SK-N-DZ (cell line): ENCODE measurements at places on chromosomes 2 and 18.

DNA sequence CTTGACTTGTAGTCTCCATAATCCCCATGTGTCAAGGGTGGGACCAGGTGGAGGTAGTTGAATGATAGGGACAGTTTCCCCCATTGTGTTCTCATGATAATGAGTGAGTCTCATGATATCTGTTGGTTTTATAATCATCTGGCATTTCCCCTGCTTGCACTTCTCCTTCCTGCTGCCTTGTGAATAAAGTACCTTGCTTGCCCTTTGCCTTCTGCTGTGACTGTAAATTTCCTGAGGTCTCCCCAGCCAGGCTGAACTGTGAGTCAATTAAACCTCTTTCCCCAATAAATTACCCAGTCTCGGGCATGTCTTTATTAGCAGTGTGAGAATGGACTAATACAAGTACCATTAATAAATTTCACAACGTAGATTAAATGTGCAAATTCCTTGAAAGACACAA, 102.3 kb upstream of the EPB41L5 start:
- no peak for DNase-seq

- no peak for DNase-seq
These were observed 46.3 kb upstream of the RTN4 start for GRCh38 chr2:55096586-55096985.

DNA sequence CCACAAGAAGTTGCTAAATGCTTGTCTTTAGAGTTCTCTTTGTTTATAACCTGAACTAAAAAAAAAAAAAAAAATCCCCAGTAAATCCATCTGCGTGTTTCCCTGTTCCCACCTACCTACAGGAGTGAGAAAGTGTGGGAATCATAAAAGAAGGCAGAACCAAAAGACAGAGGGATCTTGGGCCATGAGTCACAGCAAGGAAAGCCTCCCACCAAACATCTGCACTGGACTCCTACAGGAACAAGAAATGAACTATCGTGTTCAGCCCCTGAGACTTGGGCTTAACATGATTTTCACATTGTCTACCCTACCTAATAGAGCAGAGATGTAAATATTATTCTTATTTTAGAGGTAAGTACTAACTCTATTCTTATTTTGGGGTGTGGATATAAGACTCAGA, 1761.2 kb upstream of the CELF4 start:
- DNase-seq = no peak

- no peak for DNase-seq
These were observed 123.7 kb upstream of the KLF7 start for GRCh38 chr2:207289295-207290018.

GRCh38 chr2:180110469-180110868, 103.4 kb upstream of the CWC22 start:
- no peak for DNase-seq

DNA sequence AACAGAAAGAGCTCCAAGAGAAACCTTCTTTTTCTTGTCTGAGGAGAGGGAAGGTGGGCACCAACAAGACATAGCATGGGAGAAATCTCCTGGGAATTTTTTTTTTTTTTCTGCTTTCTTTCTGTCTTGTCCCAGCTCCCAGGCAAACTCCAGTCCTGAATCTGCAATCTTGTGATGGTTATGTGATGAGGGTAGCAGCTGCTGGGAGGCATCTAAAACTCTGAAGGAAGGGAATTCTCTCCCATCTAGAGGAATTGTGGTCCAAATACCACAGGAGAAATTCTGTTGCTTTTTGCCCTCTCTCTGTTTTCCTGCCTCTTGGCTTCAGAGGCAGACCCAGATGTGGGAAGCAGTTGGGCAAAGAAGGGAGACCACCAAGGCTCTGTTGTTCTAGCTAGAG, 16.7 kb downstream of the SCRN3 start:
- DNase-seq = no peak

DNA sequence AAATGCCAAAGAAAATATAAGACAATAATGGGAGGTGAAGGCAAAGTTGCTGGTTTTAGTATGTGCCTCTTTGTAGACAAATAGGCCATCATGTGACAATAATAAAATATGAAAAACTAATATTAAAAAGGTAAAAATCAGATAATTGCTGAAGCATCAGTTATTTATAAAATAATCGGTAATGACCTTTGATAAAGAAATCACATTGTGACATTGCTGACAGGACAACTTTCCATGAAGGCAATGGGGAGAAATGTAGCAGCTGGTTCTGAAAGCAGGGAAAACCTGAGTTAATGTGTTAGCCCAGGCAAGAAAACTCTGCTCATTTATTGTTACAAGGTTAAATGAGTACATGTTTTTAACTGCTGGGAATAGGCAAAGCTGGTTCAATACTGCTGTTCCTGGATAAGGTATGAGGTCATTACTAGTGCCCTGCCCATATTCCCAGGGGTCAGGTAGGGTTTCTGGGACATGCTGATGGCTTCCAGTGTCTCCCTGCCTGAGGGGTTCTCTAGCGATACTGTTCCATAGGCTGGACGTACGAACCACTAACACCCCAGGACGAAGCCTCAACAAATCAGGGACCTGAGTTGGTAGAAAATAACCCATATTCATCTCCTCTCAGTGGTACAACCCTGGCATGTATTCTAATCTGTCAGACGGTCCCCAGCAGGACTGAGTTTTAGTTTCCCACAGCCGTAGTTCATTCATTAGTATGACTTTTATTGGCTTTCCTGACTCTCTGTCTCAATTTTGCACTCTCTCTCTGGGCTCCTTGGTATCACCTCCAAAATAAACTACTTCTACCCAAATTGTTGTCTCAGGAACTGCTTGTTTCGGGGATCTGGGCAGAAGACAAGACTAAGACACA, 355.9 kb downstream of the TXNL1 start:
- no peak for DNase-seq

DNA sequence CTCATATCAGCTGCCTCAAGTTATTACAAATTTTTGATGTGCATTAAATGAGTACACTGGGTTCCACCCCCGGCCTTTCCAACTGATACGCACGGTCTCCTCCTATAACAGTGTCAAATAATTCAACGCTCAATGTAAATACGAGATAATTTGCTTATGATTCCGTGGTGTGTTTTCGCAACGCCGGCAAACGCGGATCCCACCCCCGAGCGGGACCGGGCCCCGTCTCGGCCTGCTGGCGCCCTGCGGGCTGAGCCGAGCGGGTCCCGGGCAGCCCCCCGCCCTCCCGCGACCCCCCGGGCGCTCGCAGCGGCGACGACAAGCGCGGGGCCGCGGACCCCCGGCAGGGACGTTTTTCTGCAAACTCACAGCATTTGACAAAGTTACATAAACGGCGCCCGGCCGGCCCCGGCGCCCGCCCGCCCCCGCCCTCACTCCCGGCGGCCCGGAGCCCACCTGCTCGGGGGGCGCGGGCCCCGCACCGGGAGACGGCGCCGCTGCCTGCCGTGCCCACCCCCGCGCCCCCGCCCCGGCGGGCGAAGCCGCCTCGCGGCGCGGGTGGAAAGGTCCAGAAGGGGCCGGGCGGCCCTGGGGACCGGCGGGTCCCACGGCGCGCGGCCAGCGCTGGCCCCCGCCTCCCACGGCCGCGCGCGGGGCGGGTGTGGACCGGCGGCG, 762 bp downstream of the HDAC4 start:
- no peak for DNase-seq

DNA sequence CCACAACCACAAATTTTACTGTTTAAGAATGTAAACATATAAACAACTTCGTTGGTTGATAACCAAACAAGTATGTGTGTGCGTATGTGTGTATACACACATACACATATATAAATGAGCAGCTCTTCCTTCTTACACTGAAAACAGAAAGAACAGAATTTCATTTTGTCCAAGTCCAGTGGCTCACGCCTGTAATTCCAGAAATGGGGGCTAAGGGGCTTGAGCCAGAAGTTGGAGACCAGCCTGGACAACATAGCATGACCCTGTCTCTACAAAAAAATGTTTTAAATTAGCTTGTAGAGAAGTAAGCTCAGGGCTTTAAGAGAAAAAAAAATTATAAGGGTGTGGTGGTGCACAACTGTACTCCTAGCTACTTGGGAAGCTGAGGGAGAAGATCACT, 12.3 kb downstream of the NCKAP1 start:
- DNase-seq = no peak

DNA sequence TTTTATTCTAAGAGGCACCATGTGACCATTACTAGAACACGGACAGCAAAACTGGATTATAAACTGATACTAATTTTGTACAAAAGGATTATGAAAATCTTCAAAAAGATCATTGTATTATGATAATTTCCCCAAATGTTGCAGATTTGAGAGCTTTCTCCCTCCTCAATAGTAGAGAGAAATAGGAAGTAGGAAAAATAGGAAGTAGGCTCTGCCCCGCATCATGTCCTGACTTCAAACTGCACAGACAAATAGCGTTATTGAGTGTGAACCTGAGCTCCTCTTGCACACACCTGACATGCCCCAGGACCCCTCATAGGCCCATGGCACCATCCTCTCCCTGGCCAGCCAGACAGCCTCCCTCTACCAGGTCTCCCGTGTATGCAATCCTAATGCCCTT, 25.4 kb downstream of the CHRNA1 start:
- no peak for DNase-seq

DNA sequence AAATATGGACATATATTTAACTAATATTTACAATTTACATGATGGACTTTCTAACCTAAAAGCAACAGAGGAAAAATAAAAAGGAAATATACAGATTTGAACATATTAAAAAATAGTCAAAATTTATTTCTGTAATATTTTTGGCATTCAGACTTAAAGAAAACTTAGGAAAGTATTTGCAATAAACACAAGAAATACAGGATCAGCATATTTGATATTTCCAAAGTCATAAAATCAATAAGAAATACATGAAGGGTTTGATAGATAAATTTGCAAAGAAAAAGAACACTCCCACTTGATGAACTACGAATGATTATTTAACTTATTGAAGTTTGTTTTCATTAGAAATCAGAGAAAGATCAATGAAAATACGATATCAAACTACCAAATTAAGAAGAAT, 48.6 kb upstream of the CD302 start:
- DNase-seq = no peak

DNA sequence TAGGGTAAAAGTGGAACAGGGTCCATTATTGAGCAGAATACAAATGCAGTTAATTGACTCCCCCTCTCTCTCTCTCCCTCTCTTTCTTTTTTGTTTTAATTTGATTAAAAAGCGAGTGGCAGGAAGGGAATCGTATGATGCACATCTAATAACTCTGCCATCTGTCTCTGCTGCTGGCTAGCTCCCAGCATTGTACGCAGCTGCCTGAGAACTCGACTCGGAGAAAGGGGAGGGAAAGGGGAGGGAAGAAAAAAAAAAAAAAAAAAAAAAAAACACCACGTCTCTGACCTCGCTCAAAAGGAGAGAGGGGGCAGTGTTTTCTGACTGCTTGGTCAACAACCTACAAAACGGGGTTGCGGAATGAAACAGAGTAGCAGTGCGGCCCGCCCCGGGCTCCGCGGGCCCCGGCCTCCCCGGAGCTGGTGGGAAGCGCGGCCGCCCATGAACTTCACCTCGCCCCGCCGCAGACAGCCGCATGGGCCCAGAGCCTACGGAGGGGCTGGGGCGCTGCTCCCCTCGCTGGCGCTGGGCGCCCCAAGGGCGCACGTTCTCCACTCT, 265.7 kb downstream of the TCF4 start:
- DNase-seq = peak; percentile 97

- no peak for DNase-seq
These were observed 89.2 kb upstream of the MSH2 start for GRCh38 chr2:47313728-47314127.

GRCh38 chr18:55862693-55863390, 274.9 kb upstream of the TCF4 start:
- no peak for DNase-seq

- no peak for DNase-seq
These were observed 846.7 kb downstream of the BCL11A start for GRCh38 chr2:59706729-59707128.

DNA sequence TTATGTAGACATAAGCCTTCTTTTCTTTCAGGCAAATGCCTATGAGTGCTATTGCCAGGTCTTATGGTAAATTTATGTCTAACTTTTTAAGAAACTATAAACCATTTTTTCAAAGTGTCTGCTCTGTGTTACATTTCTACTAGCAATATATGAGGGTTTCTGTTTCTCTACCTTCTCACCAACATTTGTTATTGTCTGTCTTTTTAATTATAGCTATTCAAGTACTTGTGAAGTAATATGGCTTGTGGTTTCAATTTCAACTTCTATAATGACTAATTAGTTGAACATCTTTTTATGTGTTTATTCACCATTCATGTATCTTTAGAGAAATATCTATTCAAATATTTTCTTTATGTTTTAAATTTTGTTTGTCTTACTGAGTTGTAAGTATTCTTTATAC, 213.1 kb upstream of the MC4R start:
- no peak for DNase-seq

DNA sequence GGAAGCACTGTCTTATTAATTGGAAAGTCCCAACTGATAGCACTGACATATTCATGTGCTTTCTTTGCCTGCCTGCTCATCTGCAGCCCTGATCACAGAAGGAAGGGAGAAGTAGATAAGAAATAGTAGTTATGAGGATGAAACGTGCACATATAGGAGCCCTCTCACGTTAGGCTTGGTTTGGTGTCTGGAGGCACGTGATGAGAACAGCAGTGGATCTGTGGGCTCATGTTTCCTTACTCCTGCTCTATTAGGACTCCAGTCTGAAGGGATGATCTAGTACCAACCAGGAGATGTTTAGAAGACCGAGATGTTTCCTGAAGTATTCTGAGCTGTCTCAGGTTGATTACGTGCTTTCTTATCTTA, 84.9 kb downstream of the MAP4K4 start:
- no peak for DNase-seq

DNA sequence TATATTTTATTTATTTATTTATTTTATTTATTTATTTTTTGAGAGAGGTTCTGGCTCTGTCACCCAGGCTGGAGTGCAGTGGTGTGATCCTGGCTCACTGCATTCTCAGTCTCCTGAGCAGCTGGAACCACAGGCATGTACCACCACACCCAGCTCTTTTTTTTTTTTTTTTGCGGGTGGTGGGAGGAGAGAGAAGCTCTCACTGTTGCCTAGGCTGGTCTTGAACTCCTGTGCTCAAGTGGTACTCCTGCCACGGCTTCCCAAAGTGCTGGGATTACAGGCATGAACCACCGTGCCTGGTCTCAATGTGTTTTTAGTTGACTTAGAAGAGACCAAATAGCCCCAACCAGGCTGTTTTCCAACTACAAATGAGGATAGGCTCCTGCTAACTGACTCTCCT, 80.7 kb downstream of the PDCL3 start:
- no peak for DNase-seq

DNA sequence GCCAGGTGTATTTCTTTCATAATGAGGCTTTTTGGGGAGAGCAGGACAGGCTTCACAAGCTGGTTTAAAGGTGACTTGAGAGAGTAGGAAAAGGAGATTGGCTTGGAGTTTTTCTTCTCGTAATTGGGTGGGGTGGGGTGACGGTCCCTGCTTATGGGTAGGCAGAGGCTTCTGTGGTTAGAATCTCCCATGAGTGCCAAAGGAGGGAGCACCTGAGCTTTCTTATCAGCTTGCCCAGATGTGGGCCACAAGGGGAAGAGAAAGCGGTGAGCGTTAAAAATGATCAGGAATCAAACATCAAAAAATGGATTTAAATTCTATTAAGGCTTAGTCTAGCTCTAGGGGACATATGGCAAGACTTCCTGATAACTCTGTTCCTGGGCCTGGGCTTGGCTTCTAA, 9.7 kb upstream of the PNPT1 start:
- no peak for DNase-seq
